ENCODE measurements at places on chromosomes 5 and 9.

DNA sequence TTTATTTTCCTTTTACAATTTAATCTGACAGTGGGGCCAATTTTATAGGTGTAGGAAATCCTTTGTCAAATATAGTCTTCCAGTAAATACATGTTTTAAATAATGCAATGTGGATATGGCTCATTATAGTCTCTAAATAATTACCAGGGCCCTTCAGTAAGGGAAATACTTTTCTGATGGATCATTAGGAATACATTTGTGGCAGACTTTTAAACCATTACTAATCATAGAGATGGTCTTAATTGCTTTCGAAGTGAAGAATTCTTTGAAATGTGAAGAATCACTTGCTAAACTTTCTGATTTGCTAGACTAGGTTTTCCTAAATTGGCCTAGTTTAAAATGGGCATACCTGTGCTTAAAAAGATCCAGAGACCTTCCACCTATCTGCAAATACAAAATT lies 105.6 kb upstream of the ELL2 start:
- no peak for DNase-seq

- DNase-seq = no peak
Measured at GRCh38 chr5:64637837-64638443, 52.4 kb upstream of the SHISAL2B start.

GRCh38 chr5:124949862-124950261 lies 203.4 kb upstream of the ZNF608 start:
- DNase-seq = no peak

DNA sequence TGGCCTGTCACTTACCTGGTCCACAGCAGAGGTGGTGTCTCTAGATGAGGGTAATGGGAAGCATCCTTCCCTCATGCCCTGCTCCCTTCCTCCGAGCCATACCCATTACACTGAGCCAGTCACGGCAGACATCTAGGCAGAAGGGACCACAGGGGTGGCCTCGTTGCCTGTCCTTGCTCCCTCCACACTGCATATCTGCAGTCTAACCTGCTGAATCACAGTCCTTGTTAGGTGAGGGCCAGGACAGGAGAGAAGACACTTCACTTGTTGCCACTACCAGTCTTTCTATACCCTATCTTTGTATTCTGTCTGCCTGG lies 18.4 kb upstream of the SPINK4 start:
- no peak for DNase-seq

DNA sequence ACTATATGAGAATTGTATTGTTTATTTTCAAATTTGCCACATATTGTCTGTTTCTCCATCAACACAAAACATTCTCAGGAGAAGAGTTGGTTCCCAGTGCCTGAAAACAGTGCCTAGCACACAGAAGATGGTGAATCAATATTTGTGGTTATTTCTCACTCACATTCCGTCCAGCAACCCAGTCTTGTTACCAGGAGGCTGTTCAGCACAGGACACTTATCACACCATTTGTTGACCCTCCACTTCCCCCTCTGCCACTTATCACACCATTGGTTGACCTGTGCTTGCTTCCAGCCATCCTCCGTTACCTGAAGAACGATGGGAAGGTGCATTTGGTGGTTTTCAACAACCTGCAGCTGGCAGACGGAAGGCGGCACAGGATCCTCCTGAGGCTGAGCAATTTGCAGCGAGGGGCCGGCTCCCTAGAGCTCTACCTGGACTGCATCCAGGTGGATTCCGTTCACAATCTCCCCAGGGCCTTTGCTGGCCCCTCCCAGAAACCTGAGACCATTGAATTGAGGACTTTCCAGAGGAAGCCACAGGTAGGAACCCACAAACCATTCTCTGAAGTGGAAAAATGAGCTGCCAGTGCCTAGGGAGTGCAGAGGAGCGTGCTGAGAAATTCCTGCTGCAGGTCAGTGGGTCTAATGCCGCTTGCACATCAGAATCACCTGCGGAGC lies 20.5 kb downstream of the THBS4 start:
- DNase-seq = no peak

DNA sequence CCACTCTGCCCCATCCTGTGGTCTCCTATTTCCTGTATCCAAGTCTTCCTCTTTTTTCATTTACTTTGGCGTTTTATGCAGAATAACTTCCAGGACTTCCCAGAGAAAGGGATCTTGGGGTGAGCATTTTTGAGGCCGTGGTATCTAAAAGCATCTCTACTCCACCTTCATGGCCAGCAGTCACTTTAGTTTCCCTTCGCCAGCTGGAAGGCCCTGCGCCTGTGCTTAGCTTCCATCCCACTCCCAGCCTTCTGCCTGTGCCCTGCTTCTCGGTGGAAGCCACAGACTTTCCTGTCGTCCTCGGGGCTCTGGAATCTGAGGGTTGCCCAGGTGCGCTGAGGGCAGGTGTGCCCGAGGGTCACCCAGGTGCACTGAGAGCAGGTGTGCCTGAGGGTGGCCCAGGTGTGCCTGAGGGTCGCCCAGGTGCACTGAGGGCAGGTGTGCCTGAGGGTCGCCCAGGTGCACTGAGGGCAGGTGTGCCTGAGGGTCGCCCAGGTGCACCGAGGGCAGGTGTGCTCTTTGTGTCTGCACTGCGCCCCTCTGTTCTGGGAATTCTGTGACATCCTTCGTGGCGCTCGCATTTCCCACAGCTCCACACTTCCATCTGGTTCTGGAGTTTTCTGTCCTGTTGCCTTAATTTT lies 32.4 kb upstream of the LRRC14B start:
- DNase-seq = no peak

DNA sequence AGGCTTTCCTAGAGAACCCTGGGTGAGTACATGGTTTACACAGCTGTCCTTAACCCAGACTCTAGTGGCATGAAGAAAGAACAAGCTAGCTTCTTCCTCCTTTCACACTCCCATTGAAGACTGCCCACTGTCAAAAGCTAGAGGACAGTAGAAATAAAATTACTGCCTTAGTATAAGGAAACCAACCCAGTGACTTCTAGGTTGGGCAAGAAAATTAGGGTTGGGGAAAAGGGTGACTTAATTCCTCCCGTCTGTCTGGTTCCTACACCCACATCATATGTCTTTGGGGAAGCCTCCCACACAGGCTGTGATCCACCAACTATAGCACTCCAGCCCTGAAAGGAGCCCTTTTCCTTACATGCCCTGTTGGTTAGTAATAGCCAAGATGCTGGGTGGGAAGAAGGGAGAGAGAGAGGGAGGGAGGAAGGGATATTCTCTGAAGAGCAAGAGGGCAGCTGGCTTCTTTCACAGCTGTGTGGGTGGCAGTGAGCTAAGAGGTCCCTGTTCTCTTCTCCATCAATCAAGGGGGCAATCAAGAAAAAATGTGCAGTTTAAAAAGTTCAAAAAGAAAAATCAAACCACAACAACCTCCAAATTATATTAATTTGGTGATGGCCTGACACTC lies 21.7 kb downstream of the HBEGF start:
- DNase-seq = no peak

GRCh38 chr9:6924149-6924548 lies 166.4 kb downstream of the KDM4C start:
- no peak for DNase-seq

DNA sequence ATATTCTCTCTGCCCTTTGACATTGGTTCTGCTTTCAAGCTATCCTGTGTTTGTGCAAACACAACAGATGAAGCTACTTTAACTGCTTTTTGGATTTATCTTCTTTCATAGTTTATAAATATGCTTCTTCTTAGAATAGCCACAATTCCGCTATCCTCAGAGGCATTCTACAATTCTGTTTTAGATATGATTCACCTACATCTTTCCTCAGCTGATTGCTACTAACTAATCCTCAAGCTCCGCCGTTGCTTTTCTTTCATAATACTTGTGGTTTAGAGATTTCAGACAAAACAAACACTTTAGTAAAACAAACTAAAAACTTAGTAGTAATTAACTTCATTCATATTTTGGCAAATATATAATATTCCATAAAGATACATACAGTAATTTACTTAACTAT lies 52.5 kb downstream of the ECPAS start:
- DNase-seq = no peak

DNA sequence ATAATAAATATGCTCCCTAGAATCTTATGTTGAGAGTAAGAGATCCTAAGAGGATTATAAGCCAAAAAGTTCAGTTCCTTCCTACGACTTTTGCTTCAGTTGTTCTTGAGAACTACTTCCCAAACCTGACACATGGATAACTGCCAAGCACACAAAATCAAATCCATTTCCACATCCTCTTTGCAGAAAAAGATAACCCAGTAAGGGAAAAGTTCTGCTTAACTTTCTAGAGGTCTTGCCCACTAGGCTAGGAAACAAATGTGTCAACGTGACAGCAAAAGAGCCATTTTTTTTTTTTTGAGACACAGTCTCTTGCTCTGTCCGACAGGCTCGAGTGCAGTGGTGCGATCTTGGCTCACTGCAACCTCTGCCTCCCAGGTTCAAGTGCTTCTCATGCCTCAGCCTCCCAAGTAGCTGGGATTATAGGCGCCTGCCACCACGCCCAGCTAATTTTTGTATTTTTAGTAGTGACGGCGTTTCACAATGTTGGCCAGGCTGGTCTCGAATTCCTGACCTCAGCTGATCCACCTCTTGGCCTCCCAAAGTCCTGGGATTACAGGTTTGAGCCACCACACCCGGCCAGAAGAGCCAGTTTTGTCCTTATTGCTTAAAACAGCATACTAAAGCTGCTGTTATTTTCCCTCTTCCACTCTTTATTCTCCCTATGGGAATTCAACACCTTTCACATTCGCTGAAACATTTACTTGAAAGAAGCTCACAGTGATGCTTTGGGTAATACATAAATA lies 24.2 kb downstream of the CSNK1A1 start:
- no peak for DNase-seq

- no peak for DNase-seq
Measured at GRCh38 chr5:50547303-50547702, 106.2 kb upstream of the EMB start.

- DNase-seq = no peak
Measured at GRCh38 chr9:135478829-135479468, 633 bp upstream of the PPP1R26 start.

GRCh38 chr5:74632947-74633356 lies 7.6 kb downstream of the ENC1 start:
- DNase-seq = no peak

- no peak for DNase-seq
Measured at GRCh38 chr9:137407590-137408300, 15.2 kb downstream of the EXD3 start.

DNA sequence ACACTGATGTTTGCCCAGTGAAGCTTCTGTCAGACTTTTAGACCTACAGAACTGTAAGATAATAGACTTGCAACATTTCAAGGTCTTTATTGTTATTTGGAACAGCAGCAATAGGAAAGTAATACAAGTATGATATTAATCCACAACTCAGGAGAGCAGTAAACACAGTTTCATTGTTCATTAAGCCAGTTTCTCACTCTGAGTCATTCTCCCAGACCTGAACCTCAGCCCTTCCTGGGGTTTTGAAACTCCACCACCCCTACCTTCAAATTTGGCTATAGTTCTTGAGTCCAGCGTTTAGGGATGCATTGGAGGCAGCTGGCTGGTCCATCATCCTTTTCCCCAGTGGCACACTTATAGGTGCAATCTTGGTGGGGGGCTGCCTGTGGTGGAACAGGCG lies 203.2 kb downstream of the RAB3C start:
- DNase-seq = no peak

DNA sequence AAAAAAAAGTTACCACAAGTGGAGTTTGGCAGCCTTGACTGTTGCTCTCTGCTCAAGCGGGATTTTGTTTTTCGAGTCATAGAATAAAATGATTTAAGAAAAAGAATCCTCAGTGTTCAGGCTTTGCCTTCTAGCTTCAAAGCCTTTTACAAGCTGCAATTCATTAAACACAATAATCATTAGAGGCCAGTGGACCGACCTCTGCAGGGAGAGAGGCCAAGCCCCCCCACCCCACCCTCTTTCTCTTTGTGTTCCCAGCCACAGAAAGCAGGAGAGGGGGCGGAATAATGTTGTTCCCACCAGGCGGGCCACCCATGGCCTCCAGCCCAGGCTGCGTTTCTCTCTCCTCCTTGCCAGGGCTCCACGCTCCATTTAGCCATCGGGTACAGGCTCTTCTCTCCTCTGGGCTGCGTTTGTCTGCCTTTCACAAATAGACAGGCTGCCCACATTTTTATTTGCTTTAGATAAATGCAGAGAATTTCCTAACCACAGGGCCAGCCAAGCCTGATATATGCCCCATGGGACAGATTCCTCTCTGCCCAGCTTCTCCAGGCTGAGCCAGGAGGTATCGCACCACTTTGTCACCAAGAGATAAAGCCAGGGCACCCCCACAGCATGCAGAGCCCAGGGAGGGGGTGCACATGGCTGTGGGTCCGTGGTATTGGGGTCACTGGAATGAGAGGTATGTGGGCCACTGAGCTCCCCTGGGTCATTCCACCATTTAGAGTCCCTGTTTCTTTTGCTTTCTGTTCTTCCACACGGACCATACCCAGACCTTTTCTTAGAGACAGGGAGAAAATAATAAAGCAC lies 318.8 kb downstream of the PIK3R1 start:
- DNase-seq = no peak
